ENCODE measurements at places on chromosomes 5 and 9.

DNA sequence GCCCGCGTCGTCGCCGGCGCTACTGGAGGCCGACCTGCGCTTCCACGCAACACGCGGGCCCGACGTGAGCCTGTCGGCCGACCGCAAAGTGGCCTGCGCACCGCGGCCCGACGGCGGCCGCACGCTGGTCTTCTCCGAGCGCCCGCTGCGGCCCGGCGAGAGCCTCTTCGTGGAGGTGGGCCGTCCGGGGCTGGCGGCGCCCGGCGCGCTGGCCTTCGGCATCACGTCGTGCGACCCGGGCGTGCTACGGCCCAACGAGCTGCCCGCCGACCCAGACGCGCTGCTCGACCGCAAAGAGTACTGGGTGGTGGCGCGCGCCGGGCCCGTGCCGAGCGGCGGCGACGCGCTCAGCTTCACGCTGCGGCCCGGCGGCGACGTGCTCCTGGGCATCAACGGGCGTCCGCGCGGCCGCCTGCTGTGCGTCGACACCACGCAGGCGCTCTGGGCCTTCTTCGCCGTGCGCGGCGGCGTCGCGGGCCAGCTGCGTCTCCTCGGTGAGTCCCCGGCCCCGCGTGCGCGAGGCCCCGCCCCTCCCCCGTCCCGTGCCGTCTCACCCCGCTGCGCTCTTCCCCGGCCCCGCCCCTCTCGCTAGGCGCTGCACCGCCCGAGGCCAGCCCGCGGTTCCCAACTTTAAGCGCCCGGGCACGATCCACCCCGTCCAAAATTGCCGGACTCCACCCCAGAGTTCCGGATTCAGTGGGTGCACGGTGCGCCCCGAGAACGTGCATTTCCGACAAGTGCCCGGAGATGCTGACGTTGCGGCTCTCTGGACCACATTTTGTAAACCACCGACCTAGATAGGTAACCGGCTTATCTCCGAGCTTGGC lies 42.8 kb downstream of the NEURL1B start:
- DNase-seq = peak; percentile 39

DNA sequence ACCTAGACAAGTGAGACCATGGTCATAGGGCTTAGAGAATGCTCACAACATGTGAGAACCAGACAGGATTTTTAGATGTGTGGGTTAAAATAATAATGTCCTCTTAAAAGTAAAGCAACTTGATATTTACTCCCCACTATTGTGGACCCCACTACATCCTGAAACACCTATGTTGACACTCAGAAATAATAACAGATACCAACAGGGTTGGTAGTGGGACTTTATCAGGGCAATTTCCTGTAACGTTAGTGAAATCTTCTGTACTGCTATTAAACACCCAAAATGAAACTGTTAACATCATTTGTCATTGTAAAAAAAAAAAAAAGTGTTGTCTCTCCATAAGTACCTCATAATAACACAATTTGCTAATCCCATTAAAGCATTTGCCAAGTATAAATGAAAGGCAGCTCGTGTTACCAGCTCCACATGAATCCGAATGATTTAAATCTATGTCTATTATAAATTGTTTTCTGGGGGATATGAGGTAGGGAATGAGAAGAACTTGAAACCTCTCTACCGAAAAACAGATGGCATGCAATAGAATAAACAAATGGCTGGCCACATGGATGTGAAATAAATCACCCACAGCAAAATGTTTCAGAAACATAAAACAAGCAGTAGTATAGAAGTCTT lies 285.9 kb downstream of the ARHGEF28 start:
- DNase-seq = no peak

DNA sequence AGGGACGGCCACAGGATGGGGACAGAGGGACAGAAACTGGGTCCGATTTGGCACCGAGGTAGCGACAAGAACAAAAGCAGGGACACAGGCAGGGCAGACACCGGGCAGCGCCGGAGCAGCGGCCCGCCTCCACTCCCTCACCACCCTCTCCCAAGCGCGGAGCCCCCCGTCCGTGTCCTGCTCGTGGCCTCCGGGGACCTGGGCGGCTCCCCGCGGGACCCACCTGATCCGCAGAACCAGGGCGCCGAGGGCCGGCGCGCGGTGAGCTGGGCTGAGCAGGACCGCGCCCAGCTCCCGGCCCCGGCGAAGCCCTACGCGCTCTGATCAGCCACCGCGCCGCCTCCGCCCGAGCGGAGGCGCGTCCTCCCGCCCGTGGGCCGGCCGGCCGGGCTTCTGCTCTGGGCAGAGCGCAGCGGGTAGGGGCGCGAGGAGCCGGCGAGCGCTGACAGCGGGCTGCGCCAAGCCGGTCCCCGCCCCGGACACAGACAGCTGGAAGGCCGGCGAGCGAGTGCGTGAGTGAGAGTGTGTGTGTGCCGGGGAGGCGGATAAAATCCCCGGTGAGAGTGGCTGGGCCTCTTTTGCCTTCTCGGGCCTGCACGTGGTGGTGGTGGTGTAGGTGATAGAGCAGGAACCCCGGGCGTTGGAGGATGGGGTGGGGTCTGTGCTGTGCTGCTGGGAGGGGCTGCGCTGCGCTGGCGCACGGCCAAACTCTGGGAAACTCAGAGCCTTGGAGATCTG lies at the start of gene GGTA1:
Gene GGTA1 (minus strand): TSS at position 418 of the 738 bp plus-strand sequence. CDS start 31,922 bp downstream, outside the sequence.
- DNase-seq = no peak

- DNase-seq = no peak
Observed at GRCh38 chr5:98341038-98342032, 432.1 kb upstream of the RGMB start.

DNA sequence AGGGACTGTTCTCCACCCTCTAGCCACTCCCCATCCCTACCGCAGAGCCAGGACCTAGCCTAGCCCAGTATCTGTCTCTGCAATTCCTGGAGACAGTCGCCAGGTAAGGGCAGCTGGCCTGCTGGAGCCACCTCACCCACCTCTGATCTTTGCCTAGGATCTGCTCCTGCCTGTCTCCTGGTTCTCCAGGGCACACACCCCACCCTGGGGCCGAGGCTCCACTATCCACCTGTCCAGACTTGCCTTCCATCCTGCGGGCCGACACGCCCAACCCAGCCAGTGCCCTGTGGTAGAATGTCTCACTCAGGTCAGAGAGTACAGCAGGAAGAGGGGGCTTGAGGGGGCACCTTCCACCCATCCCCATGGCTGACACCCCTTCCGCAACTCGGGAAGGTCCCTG lies 15.7 kb upstream of the AQP7 start:
- no peak for DNase-seq

- no peak for DNase-seq
Observed at GRCh38 chr9:69542942-69543704, 129.0 kb downstream of the APBA1 start.

GRCh38 chr5:158020555-158021418 lies 161.8 kb upstream of the CLINT1 start:
- DNase-seq = no peak

DNA sequence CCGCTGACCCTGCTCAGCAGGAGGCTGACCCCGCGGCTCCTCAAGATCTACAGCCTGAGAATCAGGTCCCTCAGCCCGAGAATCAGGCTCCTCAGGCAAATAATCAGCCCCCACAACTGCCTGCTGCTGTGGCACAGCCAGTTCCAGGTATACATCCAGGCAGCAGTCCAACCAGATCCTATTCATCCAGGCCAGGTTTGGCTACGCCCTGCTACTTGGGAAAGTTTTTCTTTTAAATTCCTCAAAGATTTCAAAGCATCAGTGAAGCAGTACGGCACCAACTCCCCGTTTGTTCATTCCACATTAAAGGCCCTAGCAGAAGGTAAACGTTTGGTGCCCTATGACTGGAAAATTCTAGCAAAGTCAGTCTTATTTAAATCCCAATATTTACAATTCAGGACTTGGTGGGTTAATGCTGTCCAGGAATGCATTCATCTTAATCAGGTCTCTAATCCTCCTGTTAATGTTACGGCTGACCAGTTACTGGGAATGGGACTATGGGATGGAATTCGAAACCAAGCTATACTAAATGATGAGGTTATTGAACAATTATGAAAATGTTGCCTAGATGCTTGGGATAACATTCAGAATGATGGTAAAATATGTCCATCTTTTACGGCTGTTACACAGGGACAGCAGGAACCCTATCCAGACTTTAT lies 102.3 kb downstream of the SYK start:
- no peak for DNase-seq

DNA sequence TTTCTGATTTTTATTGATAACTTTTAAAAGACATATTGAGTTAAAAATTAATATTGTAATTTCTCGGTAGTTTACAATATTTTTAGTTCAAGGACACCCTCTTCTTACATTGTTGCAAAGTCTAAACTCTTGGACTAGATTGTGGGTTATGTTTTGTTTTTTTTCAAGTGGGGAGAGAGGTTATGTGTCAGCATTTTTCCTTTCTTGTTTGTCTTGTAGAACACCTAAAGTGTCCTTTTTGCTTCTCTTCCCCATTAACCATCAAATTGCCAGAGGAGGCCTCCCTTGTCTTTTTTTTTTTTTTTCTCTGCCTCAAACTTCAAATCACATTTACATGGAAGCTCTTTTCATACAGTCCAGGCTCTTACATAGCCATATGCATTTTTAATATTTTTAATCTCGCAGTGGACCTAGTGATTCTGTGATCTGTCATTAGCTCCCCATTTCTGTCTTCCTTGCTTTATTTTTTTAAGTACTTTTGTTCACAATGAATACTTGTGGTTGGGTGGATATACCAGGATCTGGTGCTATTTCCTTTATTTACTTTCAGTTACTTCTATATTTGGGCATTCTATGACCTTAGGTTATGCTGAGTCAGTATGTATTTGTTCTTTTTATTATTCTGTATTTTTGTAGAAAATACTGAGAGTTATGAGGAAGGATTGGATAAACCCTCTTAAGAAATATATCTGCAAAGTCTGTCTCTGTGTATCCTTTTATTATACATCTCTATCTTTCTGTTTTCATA lies 2280.6 kb upstream of the ACO1 start:
- DNase-seq = no peak

DNA sequence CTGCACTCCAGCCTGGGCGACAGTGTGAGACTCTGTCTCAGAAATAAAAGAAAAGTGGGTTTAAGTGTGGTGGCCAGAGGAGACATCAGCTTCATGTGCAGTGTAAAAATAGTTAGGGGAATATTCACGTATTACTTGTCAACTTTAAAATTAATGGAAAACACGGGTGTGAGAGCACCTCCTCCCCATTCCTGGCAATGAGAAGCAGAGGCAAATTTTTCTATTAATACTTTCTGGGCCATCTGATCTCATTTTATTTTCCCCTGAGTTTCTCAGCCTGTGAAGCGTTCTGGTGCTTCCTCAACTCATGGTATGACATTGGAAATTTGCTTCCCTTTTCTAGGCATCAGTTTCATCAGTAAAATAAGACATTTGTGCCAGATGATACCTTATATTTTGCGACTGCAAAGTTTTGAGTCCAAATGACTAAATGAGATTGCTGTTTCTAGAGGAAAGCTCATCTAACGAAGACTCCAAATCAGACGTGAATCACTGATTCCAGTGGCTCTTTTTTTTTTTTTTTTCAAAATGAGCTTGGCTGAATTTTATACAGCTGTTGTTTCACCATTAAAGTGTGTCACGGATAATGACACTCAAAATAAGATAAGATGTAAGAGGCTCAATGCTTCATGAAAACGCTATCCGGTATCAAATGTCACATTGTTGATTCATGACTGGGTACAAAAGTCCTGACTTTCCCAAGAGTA lies 104.6 kb downstream of the MSX2 start:
- no peak for DNase-seq

DNA sequence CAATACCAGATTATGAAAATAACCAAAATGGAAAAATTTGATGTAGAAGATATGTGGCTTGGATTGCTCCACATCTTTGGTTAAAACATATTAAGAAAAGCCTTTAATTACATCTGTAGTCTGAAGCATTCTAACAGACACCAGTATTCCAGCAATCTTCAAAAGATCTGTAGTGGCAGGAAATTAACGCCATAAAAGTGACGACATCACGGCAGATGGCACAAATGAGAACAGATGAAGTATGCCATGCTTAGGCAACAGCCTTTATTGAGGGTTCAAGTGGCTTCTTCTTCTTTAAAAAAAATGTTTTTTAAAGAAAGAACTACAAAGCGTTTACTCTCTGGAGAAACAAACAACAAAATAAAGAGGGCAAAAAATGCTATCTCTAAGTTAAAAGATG lies 164.2 kb downstream of the MEF2C start:
- DNase-seq = no peak

- DNase-seq = no peak
Observed at GRCh38 chr5:145393426-145393825, 441.7 kb downstream of the PRELID2 start.

DNA sequence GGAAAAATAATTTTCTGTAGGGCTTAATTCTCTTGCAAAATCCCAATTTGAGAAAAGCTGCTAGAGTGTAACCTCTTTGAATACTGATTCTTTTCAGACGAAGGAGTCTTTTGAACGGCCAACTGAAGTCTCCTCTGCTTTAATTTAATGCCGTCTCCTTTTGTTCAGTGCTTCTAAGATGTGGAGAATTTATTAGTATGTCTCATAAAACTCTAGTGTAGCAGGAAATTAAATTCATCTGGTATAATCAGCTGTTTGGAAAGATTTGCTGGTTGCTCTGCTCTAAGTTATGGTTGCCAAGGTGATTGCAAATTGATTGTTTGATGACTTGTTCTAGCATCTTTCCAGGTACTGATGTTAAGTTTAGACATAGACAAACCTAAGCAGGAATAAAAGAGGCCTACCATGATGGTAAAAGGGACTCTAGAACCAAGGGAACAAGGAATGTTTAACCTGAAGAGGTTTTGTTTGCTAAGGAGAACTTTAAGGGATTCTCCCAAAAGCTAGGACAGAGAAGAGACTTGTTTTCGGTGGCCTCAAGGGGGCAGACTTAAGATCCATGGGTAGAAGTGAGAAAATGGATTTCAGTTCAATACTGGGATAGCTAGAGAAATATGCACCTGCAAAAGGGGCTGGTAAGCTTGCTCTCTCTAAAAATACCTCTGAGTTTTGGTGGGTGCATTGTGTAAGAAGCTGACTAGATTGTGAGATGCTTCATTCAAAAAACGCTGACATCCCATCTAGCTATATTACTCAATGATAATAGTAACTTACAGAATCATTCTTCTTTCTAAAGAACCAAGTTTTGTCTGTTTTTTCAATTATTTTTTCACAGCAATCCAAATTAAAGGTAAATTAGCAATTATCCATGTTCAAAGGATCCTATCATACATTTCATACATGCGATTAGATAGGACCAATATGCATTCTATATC lies 5.7 kb upstream of the ADRB2 start:
- DNase-seq = peak; percentile 32

DNA sequence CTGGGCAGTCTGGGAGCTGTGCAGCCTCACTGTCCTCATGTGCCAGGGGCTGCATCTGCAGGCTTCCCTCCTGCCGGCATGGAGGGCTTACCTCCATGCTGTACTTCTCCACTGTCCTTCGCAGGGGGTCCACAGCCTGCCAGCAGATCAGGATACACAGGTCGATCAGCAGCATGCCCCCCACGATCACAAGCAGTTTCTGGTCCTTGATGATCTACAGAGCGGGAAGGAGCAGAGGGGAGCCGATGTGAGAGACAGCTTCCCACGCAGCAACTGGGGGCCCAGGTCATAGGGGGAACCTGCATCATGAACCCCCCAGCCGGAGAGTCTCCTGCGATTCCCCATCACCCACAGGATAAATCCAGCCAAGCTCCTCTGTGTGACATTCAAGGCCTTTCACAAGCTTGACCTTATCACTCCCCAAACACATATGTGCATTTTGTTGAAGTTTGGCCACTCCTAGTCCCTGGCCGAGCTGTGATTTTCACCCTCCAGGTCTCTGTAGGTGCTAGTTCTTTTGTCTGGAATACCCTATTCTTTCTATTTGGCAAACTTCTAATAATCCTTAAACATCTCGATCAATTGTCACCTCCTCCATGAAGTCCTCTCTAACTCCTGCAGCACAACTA lies 107.3 kb upstream of the TBC1D2 start:
- DNase-seq = no peak

Data from activated CD4-positive, alpha-beta T cell treated with anti-CD3 and anti-CD28 coated beads, Interleukin-10, Interleukin-2, amounts not matched to agents 100 ng/mL and 50 ng/mL, durations not matched to agents 16 hours and 8 hours (primary cell).